ENCODE measurements at places on chromosomes 5 and 9. TPM values are rescaled to one million over a fixed set of nuclear protein-coding genes. Genes with fewer than 3 reads are reported as not detected.

Gene INSL6
- total RNA-seq, result not detected

Gene TAF11L6
- not detected for total RNA-seq

Gene SUSD1
- 18.1 TPM for total RNA-seq

Gene LCN12
- total RNA-seq, result not detected

Gene IFNB1
- not detected for total RNA-seq

Gene TAF1L
- not detected for total RNA-seq

Gene ZNF366
- total RNA-seq, result 0.39 TPM

Gene C5orf58
- total RNA-seq, result not detected

Gene NRG2
- not detected for total RNA-seq

Gene ANAPC2
- total RNA-seq, result 48.3 TPM

Gene DTWD2
- 5.0 TPM for total RNA-seq

Gene SAXO1
- 0.11 TPM for total RNA-seq

Gene NOXA1
- total RNA-seq, result 0.39 TPM

Gene CCNO
- not detected for total RNA-seq

Gene ARL14EPL
- not detected for total RNA-seq

Gene TBC1D13
- total RNA-seq, result 25.6 TPM

Gene SYK
- 0.33 TPM for total RNA-seq

Gene ZNF474
- total RNA-seq, result 0.39 TPM

Gene FAM153A
- not detected for total RNA-seq

Data from placental epithelial cell (primary cell).